ENCODE measurements at places on chromosomes 12 and 14.

DNA sequence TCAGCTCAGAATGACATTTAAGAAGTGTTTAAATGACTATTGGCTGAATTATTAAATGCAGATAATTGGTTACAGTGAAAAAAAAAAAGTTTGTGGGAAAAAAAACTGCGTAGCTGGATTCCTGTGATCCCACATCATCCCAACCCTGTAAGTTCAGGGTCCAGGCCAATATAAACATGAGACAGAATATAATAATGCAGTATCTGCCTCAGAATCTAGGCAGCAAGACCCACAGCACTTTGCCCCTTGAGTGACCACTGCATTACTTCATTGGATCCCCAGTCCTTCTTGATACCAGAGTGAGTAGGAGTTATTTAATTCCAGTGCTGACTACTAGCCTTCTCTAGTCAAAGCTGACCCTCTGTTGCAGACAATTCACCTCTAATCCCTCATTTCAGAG, 272.6 kb downstream of the CCER1 start:
- no peak for DNase-seq

DNA sequence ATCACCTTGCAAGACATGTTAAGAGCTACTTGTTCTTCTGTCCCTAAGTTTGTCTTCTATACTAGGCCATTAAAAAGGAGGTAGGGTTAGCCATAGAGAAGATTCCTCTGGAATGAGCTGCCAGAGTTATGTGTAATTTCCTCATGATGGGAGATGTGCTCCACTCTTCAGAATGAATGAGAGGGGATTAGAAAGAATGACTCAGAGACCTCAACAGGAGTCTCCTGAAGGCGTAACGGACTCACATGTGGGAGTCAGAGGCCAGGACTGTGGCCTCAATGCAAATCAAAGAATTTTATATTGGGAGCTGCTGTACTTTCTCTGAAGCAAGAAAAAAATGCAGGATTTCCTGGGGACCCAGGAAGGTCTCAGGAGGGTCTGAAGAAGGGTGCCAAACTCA, 87.8 kb upstream of the ATXN7L3B start:
- no peak for DNase-seq

DNA sequence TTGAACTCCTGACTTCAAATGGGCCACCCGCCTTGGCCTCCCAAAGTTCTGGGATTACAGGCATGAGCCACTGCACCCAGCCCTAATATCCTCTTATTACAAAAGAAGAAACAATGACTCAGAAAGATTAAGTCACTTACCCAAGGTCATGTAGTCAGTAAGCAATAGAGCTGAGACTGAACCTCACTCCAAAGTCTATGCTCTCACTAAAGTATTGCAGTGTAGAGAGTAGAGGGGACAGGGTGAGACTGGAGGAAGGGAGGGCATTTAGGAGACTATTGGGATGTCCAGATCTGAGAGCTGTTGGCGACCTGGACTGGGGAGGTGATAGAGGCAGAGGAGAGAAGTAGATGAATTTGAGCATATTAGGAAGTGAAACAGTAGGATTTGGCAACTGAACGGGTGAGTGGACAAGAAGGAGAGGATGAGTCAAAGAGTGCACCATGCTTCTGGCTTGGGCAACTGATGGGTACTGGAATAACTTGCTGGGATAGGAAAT, 11.8 kb downstream of the P2RX7 start:
- DNase-seq = no peak

DNA sequence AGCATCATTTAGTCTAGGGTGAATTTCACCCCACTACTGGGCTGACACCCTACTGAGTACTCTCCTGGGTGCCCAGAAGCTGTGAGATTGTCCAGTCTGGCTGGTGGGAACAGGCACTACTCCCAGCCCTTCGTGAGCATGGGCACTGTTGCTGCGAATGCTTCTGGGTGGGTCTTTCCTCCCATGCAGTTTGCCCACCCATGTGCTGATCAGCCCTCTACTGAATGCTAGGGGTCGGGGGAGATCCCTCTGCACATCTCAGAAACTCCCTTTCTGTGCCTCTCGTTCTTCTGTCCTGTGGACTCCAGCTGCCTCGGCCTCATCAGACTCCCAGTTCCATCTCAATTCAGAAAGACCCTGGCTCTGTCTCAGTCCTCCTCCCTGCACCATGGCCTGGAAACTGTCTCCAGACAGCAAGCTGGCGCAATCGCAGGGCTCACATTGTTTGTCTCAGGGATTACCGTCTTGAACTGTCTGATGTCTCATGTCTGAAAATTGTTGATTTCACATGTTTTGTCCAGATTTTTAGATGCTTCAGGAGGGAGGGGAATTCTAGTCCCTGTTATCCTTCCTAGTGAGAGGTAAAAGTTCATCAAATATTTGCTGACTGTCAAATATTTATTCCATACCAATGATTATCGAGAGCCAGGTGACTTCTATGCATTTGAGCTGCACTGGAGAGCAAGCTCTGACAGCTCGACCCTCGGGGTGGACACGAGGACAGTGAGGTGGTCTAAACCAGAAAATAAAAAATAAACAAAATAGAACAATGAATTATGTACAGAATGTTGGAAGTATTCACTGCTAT, 316.6 kb upstream of the RTL1 start:
- DNase-seq = no peak

DNA sequence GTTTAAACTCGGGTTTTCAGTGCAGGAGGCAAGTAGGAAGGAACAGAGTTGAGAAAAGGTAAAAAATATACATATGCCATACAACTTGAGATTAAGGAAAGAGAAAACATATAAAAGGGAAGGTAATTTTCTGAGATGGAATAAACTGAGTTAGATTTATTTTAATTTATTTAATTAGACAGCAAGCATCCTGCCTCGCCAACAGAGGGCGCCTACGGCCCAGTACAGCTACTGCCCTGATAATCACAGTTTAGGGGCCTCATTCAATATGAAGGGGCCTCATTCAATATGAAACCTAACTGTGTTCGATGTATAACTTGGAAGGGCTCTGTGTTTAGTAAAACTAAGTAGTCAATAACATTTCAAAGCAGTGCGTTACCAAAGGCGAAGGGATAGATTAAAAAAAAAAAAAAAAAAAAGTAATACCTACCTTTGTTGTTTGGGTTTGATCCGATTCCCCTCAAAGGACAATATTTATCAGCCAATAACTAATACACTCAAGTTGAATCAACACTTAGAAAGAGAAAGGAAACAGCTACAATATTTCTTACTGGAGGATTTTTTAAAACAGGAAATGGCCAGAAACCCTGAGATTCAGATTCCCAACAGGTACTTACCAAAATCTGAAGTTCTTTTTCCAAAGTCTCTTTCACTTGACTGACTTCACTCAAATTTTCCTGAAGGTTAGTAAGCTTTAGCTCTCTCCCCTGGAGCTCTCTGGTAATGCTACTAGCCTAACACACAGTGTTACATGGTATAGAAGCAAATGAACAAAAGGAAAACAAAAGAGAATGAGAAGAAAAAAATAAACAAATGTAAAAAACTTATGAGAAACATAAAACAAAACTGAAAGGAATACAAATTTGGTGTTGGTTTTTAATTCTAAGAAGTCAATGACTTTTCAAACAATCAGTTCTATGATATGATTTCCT, 70.0 kb upstream of the VPS33A start:
- DNase-seq = peak; percentile 14

Data from activated CD4-positive, CD25-positive, alpha-beta regulatory T cell (primary cell).